ENCODE measurements at places on chromosomes 16 and 17.

- DNase-seq, result no peak
These were observed 7.1 kb downstream of the CORO7 start for GRCh38 chr16:4409081-4409932.

DNA sequence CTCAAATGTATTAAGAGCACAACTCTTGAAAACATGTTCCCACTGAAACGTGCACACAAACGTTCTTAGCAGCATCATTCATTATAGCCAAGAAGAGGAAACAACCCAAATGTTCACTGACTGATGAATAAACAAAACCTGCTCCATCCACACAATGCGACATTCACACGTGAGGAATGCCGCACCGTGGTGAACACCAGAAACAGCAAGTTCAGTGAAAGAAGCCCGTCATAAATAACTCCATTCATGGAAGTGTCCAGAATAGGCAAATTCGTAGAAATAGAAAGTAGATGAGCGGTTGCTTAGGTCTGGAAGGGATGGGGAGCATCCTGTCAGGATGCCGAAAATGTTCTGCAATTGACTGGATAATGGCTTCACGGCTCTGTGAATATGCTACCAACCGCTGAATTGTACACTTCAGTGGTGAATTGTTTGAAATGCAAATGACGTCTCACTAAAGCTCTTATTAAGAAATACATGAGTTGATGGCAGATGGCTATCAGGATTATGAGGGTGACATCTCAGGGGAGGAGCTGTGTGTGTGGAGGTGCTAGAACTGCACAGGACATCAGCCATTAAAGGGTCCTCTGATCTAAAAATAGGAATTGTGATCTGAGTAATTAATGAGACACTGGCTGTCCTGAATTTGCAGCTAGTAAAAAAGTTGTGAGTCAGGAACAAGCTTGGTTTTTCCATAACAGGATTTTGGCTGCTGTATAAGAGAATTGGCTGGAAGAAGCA lies 771.0 kb downstream of the KCNJ18 start:
- DNase-seq, result no peak

DNA sequence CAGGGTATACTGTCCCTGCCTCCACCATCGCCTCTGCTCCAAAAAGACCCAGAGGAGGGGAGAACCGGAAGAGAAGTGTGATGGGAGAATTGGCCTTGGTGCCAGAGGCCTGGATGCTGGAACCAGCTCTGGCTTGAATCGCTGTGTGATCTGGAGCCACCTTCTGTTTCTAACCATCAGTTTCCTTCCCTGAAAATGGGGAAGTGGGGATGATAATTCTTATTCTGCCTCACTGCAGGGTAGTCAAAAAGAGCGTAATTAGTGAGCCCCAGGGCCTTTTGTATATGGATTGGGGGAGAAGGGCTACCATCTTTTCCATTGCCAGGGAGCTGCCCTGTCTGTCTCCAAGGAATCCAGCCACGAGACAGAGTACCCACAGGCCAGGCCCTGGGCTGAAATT lies 52.2 kb downstream of the CCT6B start:
- DNase-seq, result no peak

GRCh38 chr16:50692999-50693781 lies at the start of gene NOD2:
Gene NOD2 (plus strand): TSS chr16:50693606. CDS start chr16:50699496, 5,890 bp downstream.
- DNase-seq, result peak; percentile 12

DNA sequence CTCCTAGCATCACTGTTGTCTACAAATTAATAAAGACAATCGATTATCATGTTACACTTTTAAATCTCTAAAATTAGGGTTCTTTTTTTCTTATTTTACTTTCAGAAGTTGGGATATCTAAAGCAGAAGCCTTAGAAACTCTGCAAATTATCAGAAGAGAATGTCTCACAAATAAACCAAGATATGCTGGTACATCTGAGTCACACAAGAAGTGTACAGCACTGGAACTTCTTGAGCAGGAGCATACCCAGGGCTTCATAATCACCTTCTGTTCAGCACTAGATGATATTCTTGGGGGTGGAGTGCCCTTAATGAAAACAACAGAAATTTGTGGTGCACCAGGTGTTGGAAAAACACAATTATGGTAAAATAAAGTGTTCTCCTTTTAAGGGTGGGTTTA lies 2.4 kb downstream of the RAD51C start:
- DNase-seq, result no peak

DNA sequence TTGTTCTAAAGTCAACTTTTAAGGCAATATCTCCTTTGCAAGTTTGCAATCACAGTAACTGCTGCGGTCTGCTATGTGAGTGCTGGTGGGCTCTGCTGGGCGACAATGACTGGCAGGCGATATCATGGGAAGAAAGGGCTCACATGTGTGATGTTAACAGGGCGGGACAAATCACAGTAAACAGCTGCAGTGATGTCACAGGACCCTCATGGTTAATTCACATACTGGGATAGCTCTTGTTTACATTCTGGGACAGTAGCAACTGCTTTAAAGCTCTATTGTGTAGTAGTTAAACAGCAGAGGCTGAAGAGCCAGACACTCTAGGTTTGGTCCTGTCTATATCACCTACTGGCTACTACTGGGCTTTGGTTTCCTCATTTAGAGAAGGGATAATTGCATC lies 257.2 kb upstream of the ASIC2 start:
- no peak for DNase-seq

GRCh38 chr17:67160791-67161190 lies 84.2 kb downstream of the HELZ start:
- DNase-seq, result no peak

- no peak for DNase-seq
These were observed 27.6 kb upstream of the AATK start for GRCh38 chr17:81193470-81194224.

DNA sequence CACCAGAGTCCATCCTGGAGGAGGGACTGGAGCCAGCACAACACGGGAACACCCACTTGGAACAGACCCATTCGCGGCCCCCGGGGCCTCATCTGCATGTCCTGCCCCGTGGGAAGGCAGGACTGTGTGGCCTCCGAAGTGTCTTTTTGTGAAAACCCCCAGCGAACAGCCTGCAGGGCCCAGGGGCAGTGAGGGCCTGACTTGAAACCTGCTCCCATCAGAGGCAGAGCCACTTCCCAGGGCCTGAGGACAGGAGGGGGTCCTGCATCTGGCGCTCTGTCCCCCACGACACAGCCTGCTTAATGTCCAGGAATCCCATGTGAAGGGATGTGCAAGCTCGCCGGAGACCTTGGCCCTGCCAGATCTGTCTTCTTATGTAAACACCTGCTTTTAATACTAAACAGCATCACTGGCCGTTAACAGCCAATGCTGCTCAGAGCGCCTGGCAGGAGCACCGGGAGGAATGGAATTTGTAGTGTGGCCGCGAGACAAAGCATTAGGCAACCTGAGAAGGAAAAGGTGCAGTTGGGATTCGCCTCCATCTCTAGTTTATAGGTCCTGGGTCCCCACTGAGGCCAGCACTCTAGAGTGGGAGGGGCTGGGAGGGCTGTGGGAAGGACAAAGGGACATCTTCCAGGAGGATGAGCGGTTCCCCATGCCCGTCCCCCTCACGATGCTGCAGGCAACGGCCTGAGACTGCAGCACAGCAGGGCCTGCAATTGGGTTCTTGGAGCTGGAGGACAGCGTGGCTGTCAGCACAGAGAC lies 9.6 kb upstream of the EVPL start:
- no peak for DNase-seq

DNA sequence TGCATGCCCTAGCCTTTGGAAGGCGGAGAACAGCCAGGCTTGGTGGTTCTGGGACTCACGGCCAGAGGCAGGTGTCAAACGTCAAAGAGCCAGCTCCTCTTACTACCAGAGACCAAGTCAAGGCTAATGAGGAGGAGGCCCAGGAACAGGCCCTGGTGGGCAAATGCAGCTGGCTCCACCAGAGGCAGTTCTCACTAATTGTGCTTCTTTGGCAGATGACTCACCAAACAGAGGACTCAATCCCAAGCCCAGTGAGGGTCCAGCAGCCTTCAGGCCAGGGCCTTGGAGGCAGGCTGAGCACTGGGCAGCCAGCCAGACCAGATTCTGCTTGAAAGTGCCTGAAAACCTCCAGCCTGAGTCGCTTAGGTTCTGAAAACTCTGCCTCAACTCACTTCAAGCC lies 336.5 kb upstream of the CDH5 start:
- no peak for DNase-seq

GRCh38 chr17:78748730-78749317 lies 33.2 kb downstream of the CYTH1 start:
- peak; percentile 88 for DNase-seq

DNA sequence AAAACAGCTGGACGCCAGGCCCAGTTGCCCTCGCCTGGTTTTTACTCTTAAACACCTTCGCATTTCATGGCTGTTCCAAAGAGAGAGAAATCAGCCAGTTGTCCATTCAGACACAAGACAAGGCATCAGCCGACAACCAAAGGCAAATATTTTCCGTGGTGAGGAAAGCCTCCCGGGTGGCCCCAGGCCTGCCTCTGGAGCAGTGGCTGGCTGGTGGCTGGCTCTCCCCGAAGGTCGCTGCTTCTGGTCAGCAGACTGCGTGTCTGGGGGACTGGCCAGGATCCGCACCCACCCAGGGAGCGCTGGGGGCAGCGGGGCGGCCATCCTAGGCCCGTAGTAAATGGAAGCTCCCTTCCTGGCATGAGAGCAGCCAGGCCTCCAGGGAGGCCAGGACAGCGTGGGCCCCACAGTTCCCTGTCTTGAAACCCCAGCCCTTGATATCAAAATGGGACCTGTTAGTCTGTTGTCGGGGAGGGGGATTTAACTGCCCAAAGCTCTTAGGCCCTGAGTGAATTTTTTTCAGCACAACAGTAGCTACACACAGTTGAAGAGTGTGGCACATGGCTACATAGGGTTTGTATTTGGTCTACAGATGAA lies 57.7 kb downstream of the SREBF1 start:
- no peak for DNase-seq

DNA sequence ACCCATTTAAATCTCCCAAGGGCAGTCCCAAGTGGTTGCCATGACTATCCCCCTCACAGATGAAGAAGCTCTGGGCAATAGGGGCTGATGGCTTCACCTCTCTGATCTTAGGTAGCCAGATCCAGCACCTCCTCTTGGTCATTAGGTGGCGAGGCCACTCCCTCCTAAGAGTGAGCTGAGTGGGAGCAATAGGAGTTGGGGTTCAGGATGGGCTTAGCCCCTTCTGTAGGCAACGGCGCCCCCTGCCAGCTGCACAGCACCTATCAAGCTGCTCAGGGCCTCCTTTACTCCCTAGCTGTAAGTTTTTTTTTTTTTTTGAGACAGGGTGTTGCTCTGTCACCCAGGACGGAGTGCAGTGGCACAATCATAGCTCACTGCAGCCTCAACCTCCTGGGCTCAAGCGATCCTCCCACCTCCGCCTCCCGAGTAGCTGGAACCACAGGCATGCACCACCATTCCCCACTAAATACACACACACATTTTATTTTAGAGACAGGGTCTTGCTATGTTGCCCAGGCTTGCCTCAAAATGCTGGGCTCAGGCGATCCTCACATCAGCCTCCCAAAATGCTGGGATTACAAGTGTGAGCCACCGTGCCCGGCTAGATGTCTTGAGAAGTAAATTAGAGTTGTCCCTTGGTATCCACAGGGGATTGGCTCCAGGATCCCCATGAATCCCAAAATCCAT lies 3.5 kb upstream of the RRAD start:
- no peak for DNase-seq

DNA sequence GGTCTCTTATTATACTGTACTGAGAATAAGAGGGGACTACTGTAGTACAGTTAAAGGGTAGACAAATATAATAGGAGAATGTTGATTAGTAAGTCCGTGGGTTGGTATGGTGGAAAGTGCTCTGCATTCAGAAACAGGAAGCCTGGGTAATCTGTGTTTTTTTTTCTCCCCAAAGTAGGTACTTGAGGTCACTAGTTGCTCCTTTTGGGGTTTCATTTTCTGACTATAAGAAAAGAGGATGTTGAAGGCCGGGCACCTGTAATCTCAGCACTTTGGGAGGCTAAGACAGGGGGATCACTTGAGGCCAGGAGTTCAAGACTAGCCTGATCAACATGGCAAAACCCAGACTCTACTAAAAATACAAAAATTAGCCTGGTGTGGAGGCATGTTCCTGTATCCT lies 42.0 kb upstream of the MMD start:
- no peak for DNase-seq

- no peak for DNase-seq
These were observed 13.7 kb upstream of the PRKCB start for GRCh38 chr16:23821875-23822688.

GRCh38 chr16:2385190-2385836 lies 43.9 kb upstream of the CCNF start:
- DNase-seq, result no peak

DNA sequence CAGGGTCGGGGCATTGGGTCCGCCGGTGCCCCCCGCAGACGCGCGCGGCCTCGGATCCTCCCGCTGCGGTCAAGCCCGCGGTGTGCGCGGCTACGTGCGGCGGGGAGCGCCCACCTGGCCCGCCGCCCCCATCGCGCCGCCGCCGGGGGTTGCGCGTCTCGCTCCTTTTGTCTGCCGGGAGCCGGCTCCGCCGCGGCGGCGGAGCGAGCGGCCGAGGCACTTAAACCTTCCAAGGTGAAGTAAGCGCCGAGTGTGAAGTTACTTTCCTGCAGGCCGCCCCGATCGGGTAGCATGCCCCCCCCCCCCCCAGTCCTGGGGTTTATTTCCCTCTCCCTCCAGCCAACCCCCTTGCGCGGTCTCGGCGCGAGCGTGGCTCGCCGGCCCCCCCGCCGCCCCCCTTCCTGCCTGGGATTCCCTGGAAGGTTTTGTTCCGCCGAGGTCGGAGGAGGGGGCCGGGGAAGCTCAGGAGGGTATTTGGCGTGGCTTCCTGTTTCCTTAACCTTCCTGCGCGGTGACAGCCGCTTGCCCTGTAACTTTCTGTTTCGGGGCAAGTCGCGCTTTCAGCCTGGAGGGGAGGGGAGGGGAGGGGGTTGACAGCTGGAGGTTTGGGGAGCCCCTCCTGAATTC lies 56.6 kb upstream of the GSE1 start:
- DNase-seq, result peak; percentile 61

DNA sequence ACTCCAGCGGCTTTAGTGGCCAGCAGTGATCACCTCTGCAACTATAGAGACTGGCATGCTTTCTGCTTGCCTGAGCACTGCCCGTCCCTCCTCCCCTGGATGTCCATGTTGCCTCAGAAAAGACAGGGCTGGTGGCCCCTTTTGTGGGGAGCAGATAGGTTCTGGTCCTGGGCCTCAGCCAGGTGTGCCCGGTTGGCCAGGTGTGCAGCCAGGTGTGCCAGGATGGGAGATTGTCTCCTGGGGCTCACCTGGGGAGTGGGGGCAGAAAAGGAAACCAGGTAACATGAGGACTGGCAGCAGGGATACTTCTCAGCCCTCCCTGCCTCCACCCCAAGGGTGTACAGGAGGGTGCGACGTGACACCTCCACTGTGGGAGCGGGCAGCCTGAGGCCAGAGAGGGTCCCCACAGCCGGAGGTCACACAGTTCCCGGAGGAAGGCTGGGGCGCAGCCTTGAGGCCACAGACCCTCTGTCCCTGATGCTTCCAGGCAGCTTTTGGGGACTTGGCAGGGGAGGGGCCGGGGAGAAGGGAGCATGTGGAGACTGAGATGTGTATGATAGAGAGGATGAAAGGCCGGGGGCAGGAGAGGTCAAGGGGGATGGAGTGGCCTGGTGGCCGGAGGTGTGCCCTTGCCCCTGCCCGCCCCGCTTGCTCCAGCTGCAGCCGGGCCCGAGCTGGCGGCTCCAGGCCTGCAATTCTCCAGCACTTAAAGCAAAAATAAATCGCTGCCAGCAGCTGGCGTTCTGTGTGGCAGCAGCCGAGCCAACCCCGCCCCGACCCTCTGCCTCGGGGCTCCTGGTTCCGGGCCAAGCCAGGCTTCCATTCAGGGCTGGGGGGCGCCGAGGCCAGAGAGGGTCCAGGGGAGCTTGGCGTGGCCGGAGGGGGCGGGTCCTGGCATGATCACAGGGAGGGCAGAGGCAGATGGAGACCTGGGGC lies 6.7 kb downstream of the KCNJ12 start:
- no peak for DNase-seq

GRCh38 chr16:23924128-23924527 lies 88.3 kb downstream of the PRKCB start:
- DNase-seq, result no peak
